Stimulated activated naive B cell treated with anti-CD40 and anti-IgM and Interleukin-4, amounts not matched to agents 10 μg/mL and 1 μg/mL and 100 μg/mL, for 72 hours (primary cell): ENCODE measurements at places on chromosomes 5 and 9.
A peak's percentile ranks its signal among the peaks of the same experiment; 100 is the strongest.

DNA sequence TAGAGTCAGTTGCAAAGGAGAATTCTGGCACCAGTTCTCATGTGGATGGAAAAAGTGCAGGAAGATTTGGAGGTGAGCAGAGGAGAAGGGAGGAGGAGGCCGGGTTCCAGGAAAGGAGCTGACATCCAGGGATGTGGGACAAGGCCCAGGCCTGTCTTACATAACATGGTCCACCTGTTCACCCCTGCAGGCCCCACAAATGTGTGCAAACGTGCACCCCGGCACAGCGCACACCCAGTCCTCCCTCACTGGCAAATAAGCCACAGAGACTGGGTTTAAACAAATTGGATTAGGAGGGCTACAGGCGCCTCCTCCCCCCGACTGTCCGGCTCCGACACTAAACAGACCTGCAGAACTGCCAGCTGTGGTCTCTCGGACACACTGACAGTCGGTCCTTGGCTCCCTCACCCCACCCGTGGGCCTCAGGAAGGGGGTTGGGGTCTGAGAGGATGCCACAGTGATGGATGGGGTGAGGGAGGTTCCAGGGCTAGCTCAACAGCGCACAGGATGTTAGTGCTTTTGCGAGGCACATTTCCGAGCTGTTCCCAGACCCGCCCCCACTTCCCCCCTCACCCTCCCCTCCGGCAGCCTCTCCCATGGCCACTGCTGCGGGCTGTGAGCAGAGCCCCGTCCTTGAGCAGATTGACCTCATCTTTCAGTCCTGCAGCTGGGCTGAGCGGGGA is 43.4 kb upstream of the IL17B start:
- no peak for DNase-seq

- DNase-seq: no peak
Measured at GRCh38 chr9:97906236-97906831, 16.0 kb downstream of the TRMO start.

DNA sequence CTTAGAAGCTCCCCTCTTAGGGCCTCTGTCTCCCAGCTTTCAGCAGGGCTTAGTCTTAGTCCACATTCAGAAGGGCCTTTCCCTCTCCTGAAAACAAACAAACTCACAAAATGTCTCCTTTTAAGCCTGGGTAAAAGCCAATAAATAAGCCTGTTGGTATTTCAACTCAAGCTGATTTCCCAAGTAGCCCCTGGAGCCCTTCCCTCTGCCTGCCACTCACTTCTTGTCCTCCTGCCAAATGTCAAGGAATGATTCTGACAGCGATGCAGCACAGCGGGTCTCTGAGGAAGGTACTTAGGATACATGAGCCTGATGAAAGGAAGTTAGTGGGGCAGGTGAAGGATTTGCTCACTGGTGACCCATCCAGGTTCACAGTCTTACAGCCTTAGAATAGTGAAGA is 210.5 kb downstream of the PJA2 start:
- DNase-seq: no peak

DNA sequence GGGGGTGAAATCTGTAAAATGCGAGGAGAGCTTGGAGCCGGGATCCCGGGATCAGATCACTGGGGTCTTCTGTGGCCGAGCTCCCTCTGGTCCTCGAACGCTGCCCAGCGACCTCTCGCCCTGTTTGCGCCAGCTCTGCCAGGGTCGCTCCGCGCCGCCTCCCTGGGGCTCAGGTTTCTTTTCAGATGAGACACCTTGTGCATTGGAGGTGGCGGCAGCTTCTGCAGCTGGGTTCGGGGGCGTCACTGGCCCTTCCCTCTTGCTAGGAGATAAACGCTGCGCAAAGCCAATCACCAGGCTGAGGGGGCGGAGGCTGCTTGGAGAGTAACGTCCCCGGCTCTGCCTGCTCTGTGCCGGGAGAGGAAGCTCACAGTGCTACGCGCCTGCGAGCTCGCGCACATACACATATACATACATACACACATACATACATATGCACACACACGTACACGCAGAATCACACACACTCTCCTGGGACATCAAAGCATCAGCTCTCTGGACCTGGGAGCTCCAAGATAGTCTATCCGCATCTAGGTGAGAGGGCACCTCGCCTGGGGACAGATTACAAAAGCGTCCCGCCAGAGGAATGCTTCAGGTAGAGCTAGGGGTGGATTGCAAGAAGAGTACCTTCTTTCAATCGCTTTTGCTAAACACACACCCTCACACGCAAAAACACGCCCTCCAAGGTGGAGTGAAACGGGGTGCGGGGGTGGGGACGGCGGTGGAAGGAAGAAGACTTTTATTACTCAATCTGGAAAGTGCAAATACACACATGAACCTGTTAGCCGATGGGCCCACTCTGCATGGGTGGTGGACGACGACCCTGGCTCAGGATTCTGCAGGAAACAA is at the start of gene ST8SIA4:
TSS of gene ST8SIA4 (minus strand) at position 244 of the 849 bp plus-strand sequence. CDS start 327 bp downstream, outside the sequence.
- DNase-seq: peak; percentile 92

DNA sequence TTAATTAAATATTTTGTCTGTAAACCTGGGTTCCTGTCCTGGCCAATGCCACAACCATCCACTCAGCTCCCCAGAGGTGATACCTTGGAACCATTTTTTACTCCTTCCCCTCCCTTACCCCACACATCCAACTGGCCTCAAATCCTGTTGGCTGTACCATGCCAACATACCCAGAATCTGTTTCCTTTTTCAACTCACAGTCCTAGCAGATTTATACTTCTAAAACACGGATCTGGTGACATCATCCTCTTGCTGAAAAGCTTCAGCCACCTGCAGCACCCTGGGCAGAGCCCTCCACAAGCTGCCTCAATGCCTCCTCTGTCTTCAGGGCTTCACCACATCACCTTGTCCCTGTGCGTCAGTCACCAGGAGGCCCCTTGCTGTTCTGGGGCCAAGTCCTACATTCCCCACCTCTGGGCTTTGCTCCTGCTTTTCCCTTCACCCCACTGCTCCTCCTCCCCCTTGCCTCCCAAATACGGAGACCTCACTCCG is 14.9 kb downstream of the SEMA6A start:
- DNase-seq: no peak

DNA sequence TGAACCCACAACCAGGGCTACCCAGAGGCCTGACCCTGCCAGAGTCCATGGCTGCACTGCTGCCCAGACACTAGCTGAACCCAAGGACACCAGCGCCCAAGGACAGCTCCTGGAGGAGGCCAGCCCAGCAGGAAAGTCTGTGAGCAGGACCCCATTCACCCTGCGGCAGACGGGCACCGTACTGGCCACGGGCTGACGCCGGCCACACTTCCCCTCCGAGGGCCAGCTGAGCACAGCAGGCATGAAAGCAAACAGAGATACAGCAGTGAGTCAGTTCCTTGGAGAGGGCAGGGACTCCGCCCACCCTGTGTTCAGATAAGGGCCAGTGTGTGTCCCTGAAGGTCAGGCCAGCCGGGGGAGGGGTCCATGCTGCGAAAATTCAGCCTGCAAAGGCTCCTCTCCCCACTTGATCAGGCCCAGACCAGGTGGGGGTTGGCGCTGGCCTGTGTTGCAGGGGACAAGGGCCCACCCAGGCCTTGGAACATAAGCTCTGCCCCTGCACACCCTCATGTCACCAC is 3.2 kb downstream of the RNF208 start:
- no peak for DNase-seq

DNA sequence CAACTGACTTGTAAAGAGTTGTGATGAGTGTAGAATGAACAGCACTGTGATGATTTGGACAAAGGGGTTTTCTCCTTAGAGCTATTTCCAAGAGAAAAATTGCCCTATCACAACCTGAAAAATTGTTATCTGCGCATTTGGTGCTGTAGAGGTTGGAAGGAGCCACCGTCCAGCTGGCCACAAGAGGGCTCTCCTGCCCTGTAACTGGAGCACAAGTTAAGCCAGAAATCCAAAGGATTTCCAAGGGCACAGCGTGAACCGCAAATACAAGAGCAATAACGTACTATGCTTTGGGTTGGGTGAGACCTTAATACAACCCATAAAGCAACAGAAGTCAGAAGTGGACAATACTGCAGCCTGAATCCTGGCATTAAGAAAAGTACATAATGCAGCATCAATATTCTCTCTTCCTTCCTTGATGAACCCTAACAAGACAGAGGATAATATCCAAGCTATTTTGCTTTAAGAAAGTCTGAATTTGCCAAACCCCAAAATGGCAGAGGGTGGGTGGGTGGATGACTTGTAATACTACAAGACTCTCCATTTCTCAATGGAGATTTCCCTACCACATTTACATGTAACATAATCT is 56.8 kb upstream of the SMIM32 start:
- no peak for DNase-seq

DNA sequence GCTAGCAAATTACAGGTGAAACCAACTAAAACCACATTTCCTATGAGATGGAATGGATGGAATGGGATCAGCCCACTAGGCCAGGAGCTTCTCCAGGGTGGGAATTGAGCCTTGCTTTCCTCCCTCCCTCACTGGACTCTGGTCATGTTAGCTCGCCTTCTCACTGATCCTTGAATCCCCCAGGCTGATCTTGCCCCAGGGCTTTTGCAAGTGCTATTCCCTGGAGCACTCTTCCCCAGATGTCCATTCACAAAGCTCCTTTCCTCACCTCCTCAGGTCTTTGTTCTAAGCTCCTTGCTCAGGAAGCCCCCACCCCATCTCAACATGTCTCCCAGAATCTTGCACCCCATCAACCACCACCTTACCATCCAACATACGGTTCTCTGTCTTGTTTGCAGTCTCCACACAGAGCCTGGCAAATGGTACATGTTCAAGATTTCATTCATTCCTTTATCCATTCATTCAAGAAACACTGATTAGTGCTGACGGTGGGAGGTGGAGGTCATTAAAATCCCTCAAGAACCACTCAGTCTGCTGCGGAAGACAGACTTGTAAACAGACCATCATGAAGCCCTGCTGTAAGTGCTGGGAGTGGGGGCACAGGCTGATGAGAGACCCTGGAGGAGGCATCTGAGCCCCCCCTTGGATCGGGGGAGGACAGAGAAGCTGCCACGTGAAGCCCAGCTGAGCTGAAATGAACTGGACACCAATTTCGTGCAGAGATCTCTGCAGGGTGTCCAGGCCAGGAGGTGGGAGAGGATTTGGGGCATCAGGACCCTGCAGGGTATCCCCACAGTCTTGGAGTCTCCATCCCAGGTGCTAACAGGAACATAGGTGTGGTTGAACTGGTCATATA is 141.7 kb downstream of the BARX1 start:
- no peak for DNase-seq

DNA sequence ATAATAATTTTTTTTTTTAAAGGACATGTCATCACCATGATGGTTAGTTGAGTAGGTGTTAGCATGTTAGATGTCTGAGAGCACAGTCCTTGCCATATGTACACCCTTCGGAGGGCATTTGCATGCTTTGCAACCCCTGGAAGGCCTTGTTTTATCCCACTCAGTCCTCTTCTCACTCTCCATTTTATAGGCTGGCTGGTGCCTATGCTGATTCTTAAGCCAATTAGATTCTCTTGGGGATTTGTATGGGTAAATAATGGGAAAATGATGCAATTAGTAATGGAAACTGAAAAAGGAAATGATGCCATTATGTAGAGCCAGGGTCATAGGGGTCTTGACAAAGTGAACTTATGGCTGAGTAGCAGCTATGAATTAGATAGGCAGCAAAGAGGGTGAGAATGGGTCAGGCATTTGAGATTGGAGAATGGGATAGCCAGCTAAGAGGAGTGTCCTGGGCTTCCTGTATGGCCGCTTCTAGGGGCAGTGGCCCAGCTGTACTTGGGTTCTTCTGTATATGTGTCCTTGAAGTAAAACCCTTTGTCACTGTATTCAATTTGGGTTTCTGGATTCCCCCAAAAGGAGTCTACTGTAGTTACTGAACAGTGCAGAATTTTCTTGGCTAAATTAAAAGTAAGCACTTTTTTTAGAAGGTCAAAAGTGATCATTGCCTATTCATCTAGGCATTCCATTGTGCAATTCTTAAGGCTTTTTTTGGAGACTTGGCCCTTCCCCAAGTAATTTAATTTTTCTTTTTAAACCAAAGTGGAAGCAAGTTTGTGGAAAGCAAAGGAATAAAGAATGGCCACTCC is 31.6 kb downstream of the LRRTM2 start:
- DNase-seq: no peak

DNA sequence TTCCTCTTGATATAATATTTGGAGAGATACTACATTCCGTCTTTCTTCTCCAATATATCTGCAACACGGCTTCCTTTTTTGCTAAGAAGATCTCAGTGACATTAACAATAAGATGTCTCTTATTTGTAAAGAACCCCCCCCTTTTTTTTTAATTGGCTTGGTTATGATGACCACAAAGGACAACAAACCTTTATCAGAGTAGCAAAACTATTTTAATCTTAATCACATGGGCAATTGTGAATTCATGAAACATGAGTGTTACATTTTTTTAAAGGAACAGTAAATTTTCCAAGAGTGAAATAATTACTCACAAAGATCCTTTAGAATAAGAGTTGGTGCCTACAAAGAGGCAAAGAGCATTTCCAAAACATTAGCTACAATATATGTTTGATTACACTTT is 554.1 kb downstream of the MAT2B start:
- no peak for DNase-seq

DNA sequence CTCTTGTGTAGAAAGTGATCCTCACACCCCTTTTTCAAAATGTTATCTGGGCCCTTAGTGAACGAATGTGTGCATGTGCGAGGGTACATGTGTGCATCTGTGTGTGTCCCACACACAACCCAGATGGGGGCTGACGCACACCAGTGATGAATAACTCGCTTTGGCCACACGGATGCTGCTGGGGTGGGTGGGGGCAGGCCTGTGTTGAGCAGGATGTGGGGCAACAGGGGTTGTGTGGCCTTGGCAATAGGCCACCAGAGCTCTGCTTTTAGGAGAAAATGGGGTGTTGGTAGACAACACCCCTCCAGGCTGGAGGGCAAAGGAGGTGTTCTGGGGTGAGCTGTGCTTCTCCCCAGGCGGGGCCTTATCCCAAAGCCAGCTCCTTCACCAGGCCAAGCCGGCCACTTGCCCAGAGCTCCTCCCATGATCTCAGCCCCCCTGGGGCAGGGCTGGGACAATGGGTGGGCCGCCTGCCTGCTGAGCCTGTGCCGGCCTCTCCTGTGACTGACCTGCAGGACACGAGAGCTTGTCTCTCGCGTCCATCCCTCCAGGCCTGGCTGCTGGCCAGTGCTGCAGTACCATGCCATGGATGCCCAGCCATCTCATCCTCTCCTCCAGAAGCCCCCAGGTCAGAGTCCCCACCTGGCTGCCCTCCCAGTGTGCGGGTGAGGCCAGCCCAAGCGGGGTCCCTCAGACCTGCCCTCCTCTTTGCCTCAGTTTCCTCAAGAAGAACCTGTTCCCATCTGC is 1.7 kb downstream of the DBN1 start:
- no peak for DNase-seq

DNA sequence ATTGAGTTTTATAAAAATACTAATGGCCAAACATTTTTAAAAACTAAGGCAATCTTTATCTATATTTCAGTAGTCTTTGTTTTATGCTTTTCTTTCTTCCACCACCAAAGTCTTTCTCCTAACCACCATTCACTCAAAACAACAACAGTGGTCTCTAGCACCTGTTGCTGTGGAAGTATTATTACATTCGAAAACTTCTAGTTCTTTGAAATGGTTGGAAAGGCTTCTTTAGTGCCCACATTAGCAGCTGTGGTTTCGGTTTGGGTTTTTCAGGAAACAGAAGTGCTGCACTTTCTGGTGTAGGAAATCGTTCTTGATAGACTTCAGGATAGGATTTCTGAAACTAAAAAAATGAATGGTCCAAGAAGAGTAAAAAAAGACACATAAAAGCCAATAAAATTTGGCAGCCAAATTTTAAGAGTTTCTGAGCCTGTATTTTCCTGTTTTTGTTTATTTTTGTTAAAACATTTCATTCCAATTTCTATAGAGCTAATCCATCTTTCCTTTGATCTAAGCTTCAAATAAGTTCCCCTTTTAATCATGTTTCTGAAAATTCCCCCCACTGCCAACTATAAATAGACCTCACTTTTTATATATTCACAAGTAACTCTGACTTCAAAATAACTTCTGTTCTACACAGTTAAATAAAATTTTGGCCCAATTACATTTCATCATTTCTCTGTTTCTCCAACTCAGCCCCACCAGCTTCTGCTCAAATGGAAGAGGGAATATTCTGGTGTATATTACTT is 102.2 kb downstream of the DEPDC1B start:
- DNase-seq: no peak
